Caudate nucleus (tissue), 63 donors: ENCODE measurements at places on chromosomes 11 and 22.

DNA sequence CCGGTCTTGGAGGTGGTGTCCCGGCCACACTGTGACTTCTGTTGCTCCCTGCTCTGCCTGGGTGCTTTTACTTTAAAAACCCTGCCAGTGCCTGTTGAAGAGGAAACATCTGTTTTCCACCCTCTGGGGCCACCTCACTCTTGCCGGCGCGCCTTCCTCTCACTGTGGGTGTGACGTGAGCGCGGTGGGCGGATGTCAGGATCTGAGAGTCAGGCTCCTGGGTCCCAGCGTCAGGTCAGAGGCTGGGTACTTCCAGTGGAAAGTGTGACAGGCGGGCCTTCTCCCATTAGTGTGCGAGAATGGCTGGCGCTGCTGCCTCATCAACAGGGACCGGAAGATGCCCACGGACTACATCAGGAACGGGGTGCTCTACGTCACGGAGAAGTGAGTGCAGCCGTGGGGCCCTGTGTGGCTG is 54.2 kb downstream of the GRAMD4 start:
- no peak for DNase-seq

- DNase-seq: peak; percentile 22
These were observed at the start of gene MICALL1 for GRCh38 chr22:37905534-37906363. TSS of gene MICALL1 (plus strand) at chr22:37906297. CDS start at chr22:37906423, 126 bp downstream.

DNA sequence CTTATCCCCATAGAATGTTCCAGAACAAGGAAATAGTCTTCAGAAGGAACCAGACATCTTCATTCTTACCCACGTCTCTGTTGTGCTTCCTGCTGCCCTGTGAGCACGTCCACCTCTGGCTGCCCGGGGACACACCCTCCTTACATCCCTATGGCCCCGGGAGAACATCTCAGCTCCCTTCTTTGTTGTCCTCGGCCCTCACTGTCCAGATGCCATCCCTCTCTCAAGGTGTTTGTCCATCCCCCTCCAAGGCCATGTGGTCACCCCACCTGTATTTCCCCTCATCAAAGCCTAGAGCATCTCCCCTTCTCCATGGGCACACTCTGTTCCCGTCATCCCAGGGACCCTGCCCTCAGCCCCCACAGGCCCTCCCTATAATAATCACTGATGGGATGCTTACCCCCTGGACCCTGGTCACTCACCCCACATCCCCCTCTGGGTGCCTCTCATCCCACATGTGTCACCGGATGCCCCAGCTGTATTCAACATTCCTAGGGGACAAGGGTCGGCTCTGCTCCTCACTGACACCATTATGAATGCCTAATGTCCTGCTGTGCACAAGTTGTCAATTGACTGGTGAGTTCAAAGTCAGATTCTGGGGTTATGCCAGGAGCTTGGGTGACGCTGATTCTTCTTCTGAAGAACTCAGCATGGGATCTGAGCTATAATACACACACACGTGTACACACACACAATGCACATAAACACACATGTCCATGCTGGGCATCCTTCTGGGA is 28.8 kb downstream of the IGLL5 start:
- no peak for DNase-seq

- DNase-seq: no peak
These were observed 5.3 kb upstream of the TNKS1BP1 start for GRCh38 chr11:57330029-57330428.

GRCh38 chr11:17013548-17014320 is 480 bp downstream of the PLEKHA7 start:
- no peak for DNase-seq

DNA sequence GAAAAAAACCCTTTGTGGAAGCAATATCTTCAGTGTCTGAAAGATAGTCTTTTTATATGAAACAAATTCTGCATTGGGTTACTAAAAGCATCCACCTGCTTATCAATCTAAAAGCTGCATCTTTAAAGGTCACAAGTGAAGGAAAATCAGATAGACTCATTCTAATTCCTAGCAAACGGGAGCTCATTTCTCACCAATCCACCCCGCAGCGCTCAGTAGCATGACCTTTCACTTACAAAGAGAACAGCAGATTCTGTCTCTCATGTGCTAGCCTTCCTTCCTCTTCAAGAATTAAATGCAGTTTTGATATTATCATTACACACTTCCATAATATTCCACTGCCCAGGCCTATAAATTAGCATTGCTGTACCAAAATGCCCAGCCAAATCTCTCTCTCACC is 212.9 kb downstream of the CADM1 start:
- DNase-seq: no peak

GRCh38 chr11:67245046-67245445 is 21.2 kb upstream of the GRK2 start:
- no peak for DNase-seq

DNA sequence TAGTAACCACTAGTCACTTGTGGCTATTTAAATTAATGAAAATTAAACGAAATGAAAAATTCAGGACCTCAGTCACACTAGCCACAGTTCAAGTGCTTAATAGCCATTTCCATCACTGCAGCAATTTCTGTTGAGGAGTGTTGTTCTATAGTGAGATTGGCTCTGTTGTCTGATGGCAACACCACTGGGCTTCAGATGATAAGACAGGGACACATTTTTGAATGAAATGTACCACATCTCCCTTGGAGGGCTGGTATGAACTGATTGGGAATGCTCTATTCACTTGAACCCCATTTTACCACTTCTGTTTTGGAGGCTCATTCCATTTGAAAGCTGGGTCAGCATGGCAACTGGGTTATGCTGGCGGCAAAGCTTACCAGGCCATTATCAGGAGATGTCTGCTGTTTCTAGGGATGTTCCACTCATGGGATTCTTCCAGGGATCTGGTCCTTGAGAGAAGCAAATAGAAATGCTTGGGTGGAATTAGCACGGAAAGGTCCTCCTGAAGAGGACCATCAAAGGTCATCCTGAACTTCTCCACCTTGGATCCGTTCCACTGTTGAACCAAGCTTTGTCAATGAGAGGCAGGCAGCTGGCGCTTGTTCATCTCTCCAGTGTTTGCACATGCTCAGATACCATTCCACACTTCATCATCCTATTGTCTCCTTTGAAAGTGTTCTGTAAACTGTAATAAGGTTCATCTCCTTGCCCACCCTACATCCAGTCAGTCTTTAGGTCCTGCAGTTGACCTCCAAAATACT is 7.6 kb downstream of the AMOTL1 start:
- no peak for DNase-seq

DNA sequence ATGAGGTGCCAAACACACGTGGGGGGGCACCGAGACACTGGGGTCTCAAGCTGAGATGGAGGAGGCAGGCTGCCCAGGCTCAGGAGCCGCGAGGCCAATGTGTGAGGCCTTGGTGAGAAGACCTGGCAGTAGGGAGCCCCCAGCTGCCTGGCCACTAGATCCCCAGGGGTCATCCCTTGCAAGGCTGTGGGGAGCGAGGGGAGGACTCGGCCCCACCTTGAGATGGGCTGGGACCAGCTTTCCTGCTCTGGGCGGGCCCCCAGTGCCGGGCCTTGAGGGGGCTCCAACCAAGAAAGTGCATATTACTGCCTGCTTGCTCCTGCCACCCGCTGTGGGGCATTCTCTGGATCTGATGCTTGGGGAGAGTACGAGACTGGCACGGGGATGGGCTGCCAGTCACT is 107.0 kb downstream of the CTTN start:
- no peak for DNase-seq

- DNase-seq: no peak
These were observed 210.6 kb downstream of the AASDHPPT start for GRCh38 chr11:106288057-106288456.

DNA sequence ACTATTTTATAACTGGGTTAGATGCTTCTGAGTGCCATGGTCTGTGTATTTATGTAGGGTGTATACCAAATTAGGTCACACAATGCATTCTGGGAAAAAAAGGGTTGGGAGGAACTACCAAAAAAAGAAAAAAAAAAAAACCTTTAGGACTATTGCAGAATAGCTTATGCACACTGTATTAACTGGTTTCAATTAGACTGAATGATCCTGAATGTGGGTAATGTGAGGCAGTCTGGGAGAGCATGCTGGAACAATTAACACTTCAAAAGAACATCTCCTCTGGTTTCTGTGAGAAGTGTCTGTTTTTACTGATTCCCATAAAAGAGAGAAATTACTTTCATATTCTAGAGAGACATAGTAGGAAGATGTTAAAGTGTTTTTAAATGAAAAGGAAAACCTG is 521.3 kb downstream of the DLG2 start:
- no peak for DNase-seq

GRCh38 chr11:101008961-101009689 is 120.5 kb downstream of the PGR start:
- DNase-seq: no peak

- no peak for DNase-seq
These were observed 40.2 kb downstream of the TBX1 start for GRCh38 chr22:19800761-19801244.

GRCh38 chr22:47195484-47196165 is 433.2 kb downstream of the TBC1D22A start:
- DNase-seq: no peak

GRCh38 chr22:19801340-19802000 is 40.9 kb downstream of the TBX1 start:
- DNase-seq: no peak

GRCh38 chr11:86550757-86551156 is 121.7 kb downstream of the ME3 start:
- no peak for DNase-seq

DNA sequence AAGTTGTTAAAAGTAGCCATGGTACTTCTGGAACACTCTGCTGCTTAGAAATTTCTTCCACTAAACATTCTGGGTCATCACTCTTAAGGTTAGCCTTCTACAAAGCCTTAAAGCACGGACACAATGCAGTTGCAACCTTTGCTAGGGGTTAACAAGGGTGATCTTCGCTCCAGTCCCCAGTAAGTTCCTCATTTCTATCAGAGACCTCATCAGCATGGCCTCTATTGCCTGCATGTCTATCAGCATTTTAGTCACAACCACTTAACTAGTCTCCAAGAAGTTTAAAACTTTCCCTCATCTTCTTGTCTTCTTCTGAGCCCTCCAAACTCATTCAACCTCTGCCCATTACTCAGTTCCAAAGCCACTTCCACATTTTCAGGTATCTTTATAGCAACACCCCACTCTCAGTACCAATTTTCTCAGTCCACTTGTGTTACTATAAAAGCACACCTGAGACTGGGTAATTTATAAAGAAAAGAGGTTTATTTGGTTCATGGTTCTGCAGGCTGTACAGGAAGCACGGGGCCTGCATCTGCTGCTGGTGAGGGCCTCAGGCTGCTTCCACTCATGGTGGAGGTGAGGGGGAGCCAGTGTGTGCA is 48.7 kb upstream of the TH start:
- DNase-seq: no peak

GRCh38 chr22:24989541-24989951 is 37.0 kb downstream of the KIAA1671 start:
- no peak for DNase-seq
